ENCODE measurements at places on chromosomes 5 and 9. TPM values are rescaled to one million over a fixed set of nuclear protein-coding genes. Genes with fewer than 3 reads are reported as not detected.

The FOXI1 gene
- not detected for total RNA-seq

The ZNF483 gene
- total RNA-seq = 0.78 TPM

The PCDHA10 gene
- under 0.01 TPM for total RNA-seq

The ENG gene
- total RNA-seq = 31.6 TPM

The P4HA2 gene
- 69.0 TPM for total RNA-seq

The JAKMIP2 gene
- 1.1 TPM for total RNA-seq

The PRR16 gene
- total RNA-seq = 21.3 TPM

The MCC gene
- 29.1 TPM for total RNA-seq

The PCDHGA6 gene
- total RNA-seq = 2.2 TPM

The RGS7BP gene
- total RNA-seq = not detected

The GPR21 gene
- 0.73 TPM for total RNA-seq

The NR6A1 gene
- 0.39 TPM for total RNA-seq

The PCDHGA12 gene
- 19.2 TPM for total RNA-seq

The TMC1 gene
- total RNA-seq = 0.37 TPM

The SYK gene
- total RNA-seq = not detected

The MED22 gene
- 13.6 TPM for total RNA-seq

The LCN1 gene
- total RNA-seq = not detected

The C9orf153 gene
- 0.20 TPM for total RNA-seq

The PNPLA7 gene
- 0.98 TPM for total RNA-seq

The IL5 gene
- total RNA-seq = not detected

The CA9 gene
- 1.1 TPM for total RNA-seq

The SPAAR gene
- 0.20 TPM for total RNA-seq

The WNT8A gene
- total RNA-seq = not detected

The PCAT7 gene
- total RNA-seq = not detected

The NTMT1 gene
- total RNA-seq = 30.7 TPM

The FKBP15 gene
- total RNA-seq = 22.0 TPM

The OMD gene
- 0.20 TPM for total RNA-seq

The CDC25C gene
- 11.9 TPM for total RNA-seq

The PLAC8L1 gene
- 0.20 TPM for total RNA-seq

The KIF27 gene
- total RNA-seq = 3.1 TPM

Measured in subcutaneous preadipocyte (primary cell).